ENCODE measurements at places on chromosomes 13 and 19. TPM values are rescaled to one million over a fixed set of nuclear protein-coding genes. Genes with fewer than 3 reads are reported as not detected.

GRCh38 chr19:34241513-34242337, 12.6 kb upstream of the GARRE1 start:
- H3K27ac ChIP-seq: peak overlapping the region; percentile 53
- H3K36me3 ChIP-seq: peaks cover 5% of the 10 kb centered on the region
- H3K27me3 ChIP-seq: no peaks in the 10 kb centered on the region
- peak; percentile 20 for DNase-seq

Gene CYP4F8
- not detected for total RNA-seq

- H3K27ac ChIP-seq: peak overlapping the region; percentile 16
- DNase-seq: no peak
- no peak overlapping the region for H3K4me3 ChIP-seq
- no peaks in the 10 kb centered on the region for H3K27me3 ChIP-seq
- H3K4me1 ChIP-seq: peaks cover 44% of the 10 kb centered on the region
- no peaks in the 10 kb centered on the region for H3K36me3 ChIP-seq
These were observed 9.3 kb upstream of the RUBCNL start for GRCh38 chr13:46396341-46396740.

Gene RPL21
- total RNA-seq: 1,081 TPM

- no peaks in the 10 kb centered on the region for H3K4me1 ChIP-seq
- H3K4me3 ChIP-seq: no peak overlapping the region
- no peak for DNase-seq
- H3K36me3 ChIP-seq: no peaks in the 10 kb centered on the region
These were observed 1.2 kb downstream of the S1PR4 start for GRCh38 chr19:3179739-3180293.

DNA sequence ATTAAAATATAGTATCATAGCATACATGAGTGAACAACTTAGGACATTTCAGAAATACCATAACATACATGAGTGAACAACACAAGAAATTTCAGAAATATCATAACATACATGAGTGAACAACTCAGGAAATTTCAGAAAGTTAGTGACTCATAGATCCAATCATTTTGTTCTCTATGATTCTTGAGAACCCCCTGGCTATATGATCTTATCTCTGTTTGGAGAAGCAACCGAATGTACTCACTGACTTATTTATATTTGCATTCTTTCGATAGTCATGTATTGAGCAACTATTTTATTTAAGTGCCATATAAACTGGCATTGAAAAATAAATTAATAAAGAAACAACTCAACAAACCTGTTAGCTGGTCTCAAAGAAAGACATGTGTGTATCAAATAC, 251.1 kb downstream of the EFNB2 start:
- H3K36me3 ChIP-seq: no peaks in the 10 kb centered on the region
- DNase-seq: no peak
- no peak overlapping the region for H3K4me3 ChIP-seq
- no peaks in the 10 kb centered on the region for H3K27me3 ChIP-seq
- H3K27ac ChIP-seq: no peak overlapping the region

GRCh38 chr13:40241125-40241798, 425.2 kb downstream of the FOXO1 start:
- H3K36me3 ChIP-seq: no peaks in the 10 kb centered on the region
- no peak for DNase-seq
- H3K4me1 ChIP-seq: no peaks in the 10 kb centered on the region
- no peak overlapping the region for H3K27ac ChIP-seq

Gene CEACAM1
- total RNA-seq: not detected

GRCh38 chr13:42874221-42874620, 92.8 kb downstream of the FAM216B start:
- H3K27me3 ChIP-seq: peaks cover 58% of the 10 kb centered on the region
- no peaks in the 10 kb centered on the region for H3K36me3 ChIP-seq
- no peak overlapping the region for H3K27ac ChIP-seq
- H3K4me1 ChIP-seq: peaks cover 17% of the 10 kb centered on the region

DNA sequence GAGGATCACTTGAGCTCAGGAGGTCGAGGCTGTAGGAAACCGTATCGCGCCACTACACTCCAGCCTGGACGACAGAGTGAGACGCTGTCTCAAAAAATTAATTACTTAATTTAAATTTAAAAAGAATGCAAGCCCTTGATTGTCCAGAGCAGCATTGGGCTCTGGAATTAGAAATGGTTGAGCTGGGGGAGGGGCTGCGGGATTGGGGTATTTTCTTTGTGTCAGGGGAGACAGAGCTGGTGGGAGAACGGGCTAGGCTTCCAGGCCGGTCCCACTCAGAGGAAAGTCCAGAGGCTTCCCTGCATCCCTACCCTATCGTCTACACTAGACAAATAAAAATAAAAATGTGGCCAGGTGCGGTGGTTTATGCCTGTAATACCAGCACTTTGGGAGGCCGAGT, 2.2 kb upstream of the RAB3A start:
- no peak overlapping the region for H3K27ac ChIP-seq
- peaks cover 14% of the 10 kb centered on the region for H3K27me3 ChIP-seq
- peaks cover 37% of the 10 kb centered on the region for H3K4me1 ChIP-seq
- no peaks in the 10 kb centered on the region for H3K36me3 ChIP-seq

Gene DHDH
- 0.82 TPM for total RNA-seq

Gene LGALS7B
- total RNA-seq: not detected

All from neural crest cell (in vitro differentiated cells).